Subcutaneous adipose tissue (tissue), 4 donors: ENCODE measurements at places on chromosomes 11 and 22. TPM values are rescaled to one million over a fixed set of nuclear protein-coding genes. Genes with fewer than 3 reads are reported as not detected.

SYCE3 gene
- not detected for total RNA-seq

NAA40 gene
- total RNA-seq = 11.2 TPM

GGTLC2 gene
- total RNA-seq = not detected

PAK1 gene
- 41.3 TPM for total RNA-seq

SMDT1 gene
- total RNA-seq = 9.3 TPM

EXT2 gene
- 50.5 TPM for total RNA-seq

TSGA10IP gene
- total RNA-seq = not detected

ART1 gene
- not detected for total RNA-seq
